Stimulated activated CD8-positive, alpha-beta memory T cell treated with anti-CD3 and anti-CD28 coated beads, Interleukin-2, amount 100 ng/mL, for 1 hour (primary cell): ENCODE measurements at places on chromosomes 1 and 21.

DNA sequence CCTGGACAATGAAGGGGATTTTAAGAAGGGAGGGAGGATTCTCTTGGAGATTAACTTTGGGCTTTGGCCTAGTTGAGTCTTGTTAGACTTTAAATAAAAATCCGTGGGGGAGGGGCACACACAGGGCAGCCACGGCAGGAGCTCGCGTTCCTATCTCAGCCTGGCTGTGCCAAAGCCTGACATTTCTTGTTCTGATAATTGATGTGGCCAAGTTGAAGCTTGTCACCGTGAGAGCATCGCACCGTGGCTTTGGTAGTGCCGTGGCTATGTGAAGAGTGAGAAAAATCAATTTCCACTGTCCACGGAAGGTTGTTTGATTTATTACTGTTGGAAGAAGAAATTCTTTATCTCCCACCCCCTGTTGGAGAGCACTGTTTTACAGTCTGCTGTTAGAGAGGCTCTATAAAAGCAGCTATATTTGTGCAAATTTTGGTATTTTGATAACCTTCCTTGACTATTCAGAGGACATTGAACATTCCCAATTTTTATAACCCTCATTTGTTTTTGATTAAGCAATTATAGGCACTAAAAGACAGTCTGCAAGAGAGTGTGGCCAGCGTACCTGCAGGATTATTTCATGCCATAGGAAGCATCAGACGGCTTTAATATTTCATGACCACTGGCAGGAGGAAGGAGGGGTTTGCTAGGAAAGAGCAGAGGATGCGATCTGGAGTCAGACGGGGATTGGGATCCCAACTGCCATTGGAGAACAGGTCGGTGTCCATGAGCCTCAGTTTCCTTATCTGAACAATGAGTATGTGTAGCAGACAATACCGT is 160.7 kb downstream of the KAZN start:
- DNase-seq = no peak

GRCh38 chr21:41834926-41835663 is 44.0 kb downstream of the PRDM15 start:
- no peak for DNase-seq

DNA sequence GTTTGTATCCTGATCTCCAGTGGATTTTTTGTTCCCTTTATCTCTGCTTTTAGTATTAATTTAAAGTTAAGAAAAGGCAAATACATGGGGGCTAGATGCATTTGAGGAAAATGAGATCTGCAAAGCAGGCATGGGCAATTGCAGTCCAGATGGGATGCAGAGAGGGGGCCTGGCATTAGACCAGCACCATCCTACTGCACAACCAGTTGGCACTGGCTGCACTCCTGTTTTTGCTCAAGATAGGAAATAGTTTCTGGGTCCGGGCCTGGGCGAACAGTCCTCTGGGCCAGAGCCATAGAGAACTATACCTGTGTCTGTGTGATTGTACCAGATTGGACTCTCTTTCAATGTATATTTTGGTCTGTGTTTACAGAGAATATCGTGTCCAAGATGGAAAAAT is 34.0 kb upstream of the LEPR start:
- DNase-seq = no peak

GRCh38 chr21:43789276-43790009 is at the start of gene RRP1:
Gene RRP1, plus strand, starts transcription at chr21:43789577. Its CDS starts 53 bp downstream, at chr21:43789630.
- peak; percentile 92 for DNase-seq

DNA sequence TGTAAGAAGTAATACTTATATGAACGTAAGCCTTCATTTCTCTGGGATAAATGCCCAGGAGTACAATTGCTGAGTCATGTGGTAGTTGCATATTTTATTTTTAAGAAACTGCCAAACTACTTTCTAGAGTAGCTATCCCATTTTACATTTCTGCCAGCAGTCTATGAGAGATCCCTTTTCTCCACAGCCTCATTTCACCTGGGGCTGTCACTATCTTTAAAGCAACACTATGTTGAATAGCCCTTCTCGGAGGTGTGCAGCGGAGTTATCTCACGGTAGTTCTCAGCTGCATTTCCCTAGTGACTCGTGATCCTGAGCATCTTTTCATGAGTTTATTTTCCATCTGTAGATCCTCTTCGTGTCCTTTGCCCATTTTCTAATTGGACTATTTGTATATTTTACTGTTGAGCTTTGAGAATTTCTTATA is 93.4 kb downstream of the ADARB1 start:
- no peak for DNase-seq

GRCh38 chr1:56374026-56374974 is 205.1 kb downstream of the PLPP3 start:
- DNase-seq = no peak

DNA sequence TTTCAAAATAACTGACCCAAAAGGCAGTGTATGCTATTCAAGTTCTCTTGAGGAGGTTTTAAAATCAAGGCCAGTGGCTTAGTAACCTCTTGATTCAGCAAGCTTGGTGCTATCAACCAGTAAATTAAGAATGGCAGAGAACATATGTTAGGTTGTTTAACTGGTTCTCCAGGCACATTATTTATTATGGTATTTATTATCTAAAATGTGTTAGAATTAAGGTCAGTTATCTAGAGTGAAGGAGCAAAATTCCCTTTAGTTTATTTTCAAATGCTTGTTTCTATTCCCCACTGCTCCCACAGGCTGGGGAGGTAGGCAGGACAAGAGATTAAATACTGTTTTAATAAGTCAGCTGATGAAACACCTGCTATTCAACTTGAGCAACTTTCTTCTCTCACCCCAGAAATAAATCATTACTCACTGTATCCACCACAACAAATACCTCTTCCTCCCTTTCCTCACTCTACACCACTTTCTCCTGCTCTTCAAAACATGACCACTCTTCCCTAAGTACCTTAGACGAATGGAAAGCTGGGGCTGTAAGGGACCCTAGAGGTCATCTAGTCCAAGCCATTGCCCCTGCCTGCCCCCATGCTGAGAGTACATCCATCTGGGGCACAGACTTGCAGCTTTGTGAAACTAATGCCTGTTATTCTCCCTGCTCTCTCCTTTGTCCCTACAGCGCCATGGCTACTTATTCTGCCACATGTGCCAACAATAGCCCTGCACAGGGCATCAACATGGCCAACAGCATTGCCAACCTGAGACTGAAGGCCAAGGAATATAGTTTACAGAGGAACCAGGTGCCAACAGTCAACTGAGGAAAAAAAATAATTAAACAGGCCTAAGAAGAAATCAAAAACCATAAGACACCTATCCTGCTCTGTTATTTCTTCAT is 71.7 kb downstream of the PRRX1 start:
- DNase-seq = no peak

- no peak for DNase-seq
Observed at GRCh38 chr1:72369069-72369757, 86.9 kb upstream of the NEGR1 start.

GRCh38 chr1:9240914-9241820 is 6.6 kb downstream of the H6PD start:
- DNase-seq = no peak

GRCh38 chr1:233647073-233647472 is 33.2 kb downstream of the KCNK1 start:
- no peak for DNase-seq

DNA sequence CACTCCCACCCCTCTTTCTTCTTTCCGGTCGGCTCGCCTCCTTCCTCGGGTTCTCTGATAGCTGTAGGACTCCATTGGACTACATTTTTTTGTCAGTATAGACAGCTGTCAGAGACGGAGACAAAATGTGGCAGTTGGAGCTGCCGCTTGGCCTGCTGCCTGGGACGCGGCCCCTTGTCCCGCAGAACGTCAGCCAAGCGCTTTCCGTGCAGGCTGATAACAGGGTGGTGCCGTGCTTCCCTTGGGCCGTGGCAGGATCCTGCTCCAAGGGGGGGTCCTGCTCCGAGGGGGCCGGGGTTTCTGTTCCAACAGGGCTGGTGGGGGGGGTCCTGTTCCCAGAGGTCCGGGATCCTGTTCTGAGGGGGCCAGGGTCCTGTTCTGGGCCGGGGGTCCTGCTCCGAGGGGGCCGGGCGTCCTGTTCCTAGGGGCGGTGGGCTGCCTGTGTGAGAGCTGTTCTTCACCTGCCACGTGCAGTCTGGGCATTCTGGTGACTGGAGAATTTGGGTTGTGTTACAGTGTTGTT is 4.9 kb downstream of the SKI start:
- no peak for DNase-seq

DNA sequence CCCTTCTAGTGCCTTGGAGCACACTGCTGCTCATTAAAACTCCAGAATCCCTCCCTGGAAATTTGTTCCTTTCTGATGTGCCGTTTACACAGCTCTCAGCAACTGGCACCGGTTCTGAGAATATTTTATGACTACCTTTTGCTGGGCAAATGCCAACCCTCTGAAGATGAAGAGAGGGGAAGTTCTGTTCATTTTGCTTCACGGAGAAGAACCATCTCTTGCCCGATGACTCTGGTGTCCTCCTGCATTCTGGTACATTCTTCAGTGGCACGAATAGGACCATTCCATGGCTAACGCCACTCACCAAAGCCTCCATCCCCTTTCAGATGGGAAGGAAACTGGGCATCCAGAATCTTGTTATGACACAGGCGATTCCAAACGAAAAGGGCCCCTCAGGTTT is 96.2 kb upstream of the SIM2 start:
- DNase-seq = no peak

- no peak for DNase-seq
Observed at GRCh38 chr21:42855937-42856335, 23.4 kb downstream of the WDR4 start.

DNA sequence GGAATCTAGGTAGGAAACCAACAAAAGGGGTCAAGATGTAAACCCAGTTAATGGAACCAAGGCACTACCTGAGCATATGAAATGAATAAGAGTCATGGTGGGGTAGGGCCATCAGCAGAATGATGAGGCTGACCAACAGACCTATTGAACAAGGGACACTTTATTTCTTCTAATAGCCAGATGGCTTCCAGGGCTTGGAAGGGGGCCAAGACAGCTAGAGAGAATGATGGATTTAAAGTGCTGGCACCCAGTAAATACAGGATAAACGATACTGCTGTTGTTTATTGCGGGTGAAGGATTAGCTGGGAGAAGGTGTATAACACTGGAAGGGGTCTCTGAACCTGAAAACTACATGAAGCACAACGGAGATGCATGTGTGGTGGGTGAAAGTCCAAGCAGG is 15.6 kb downstream of the DDAH1 start:
- no peak for DNase-seq

DNA sequence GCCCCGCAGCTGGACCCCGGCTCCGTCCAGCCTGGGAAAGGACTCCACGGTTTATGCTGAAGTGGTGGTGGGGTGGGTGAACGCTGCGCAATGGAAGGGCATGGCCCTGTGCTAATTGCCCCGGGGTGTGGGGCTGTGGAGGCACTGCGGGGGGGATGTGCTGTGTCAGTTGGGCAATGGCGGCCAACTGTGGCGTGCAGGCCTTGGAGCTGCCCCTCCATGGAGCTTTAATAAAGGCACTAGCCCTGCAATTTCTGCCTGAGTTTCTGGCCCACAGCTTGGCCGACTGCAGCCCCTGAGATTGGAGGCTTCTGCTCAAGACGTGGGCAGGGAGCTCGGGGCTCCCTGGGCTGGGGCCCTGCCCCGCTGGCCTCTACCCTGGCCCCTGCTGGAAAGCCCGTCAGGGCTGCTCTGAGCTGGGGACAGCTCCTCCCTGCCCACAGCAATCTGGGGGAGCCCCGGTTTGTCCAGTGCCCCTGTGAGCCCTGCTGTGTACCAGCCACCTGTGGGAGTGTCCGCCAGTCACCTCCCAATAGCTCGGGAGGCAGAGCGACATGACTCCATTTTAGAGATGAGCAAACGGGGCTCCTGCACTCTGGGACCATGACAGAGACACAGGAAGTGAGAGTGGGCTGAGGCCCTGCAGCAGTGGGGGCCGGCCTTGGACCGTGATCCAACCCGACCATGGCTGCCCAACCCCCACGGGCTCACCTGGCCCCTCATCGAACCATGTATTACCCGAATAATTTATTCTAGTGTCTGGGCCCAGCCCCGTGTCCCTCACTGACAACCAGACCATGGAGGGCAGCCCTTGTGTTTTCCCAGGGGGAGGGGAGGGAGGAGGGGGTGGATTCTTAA is 8.7 kb upstream of the TNFRSF14 start:
- DNase-seq = no peak

DNA sequence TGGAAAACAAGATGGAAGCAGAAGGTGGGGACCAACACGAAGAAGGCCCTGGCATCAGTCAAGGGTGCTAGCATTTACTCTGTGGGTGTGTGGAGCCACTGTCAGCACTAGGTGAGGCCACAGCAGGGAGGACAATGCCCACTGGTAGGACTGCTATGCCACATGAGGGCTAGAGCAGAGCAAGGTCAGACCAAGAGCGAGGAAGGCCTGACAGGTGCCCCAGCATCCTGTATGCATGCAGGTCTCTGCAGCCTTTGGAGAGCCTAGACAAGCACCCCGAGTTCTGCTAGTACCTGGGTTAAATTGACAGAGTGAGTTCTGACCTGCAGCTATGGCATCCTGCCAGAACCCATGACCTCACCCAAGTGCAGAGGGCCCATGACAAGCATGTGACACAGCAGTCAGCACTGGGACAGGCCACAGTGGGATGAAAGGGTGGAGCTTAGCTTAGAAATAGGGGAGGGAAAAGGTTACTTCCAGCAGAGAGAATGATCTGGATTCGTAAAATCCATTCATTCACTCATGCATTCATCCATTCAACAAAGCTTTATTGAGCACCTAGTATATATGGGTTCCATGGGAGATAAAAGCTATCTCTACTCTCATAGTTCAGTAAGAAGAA is 9.0 kb upstream of the CSF1 start:
- DNase-seq = no peak

GRCh38 chr1:38455829-38456530 is 403.6 kb downstream of the RRAGC start:
- DNase-seq = no peak

- no peak for DNase-seq
Observed at GRCh38 chr1:7317888-7318287, 453.2 kb upstream of the VAMP3 start.
